Activated CD8-positive, alpha-beta memory T cell treated with anti-CD3 and anti-CD28 coated beads for 1 hour (primary cell): ENCODE measurements at places on chromosomes 13 and 19.

DNA sequence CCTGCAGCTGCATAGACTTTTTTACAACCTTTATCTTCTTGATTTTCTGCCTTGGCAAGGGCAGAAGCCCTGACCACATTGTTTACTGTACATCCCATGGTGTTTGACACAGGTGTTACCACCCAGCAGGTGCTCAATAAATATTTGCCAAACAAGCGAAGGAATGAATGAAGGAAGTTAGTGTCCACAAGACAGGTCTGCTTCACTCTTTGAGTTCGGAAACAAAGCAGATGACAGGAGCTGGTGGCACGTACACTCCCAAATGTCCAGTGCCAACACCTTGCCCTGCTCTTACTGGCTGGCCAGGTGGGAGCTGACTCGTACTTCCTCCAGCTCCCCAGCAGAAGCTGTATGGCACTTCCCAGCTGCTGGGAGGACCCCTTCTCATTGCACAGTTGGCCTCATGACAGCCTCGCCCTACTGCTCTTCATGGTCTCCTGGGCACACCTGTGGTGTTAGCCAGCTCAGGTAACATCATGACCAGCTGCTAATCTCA lies 22.0 kb upstream of the MUC16 start:
- no peak for DNase-seq

DNA sequence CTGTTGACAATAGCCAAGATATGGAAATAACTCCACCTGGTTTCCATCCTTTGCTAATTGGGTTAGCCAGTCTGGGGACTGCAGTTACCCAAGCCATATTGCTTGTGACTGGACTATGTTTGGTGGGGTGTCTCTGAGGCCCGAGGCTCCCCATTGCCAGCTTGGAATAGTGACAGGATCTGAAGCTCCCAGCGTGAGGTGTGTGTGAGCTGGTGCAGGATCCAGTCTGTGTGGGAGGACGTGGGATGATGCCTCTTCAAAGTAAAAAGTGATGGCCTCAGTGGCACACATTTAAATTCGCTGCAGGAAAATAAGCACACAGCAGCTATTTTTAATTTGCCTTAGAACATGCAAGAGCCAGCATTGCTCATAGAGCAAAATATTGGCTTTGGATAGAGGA lies 75.0 kb downstream of the TEX26 start:
- no peak for DNase-seq

- DNase-seq, result no peak
Observed at GRCh38 chr19:57083711-57084110, 36.1 kb upstream of the USP29 start.

GRCh38 chr19:16014923-16015804 lies 61.1 kb upstream of the TPM4 start:
- no peak for DNase-seq

DNA sequence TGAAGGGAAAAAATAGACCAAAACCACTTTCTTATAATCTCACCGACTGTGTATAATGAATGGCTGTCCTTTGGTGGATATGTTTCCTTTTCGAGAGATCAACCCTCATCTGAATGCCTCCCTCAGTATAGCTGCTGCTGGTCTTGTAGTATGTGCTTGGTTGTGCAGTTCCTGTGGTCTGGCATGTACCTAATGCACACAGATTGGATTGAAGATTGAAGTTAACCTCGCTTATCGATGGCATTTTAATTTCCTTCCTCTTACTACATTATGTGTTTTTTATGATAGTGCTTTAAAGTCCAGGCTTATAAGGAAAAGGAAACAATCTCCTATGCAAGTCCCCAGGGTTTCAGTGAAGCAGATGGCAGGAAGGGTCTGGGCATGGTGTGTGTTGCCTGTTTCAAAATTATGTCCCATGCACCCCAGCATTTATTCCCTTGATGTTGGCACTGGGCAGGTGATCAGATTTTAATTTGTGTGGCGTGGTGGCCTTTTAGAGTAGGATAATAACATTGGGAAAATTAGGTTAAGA lies 334.1 kb downstream of the SHISA2 start:
- no peak for DNase-seq

GRCh38 chr13:40141859-40142555 lies 486.5 kb downstream of the COG6 start:
- no peak for DNase-seq

- DNase-seq, result no peak
Observed at GRCh38 chr19:30675086-30675485, 302.9 kb downstream of the ZNF536 start.

GRCh38 chr13:74645586-74645985 lies 511.4 kb upstream of the KLF12 start:
- no peak for DNase-seq

DNA sequence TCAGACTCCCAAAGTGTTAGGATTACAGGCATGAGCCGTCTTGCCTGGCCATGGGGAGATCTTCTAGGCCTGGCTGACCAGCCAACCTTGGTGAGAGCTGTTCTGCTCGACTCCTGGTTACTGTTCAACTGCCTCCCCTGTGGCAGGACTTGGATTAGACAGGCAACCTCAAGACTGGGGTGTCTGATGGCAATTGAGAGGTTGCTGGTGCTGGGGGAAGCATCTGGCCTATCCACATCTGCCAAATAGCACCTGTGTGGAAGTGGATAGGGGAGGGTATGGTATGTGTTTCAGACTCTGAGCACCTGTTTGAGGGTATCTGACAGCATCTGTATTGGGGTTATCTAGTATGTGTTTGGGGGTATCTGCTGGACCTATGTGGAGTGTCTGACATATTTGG lies 44.7 kb downstream of the ARHGEF18 start:
- DNase-seq, result no peak
